ENCODE measurements at places on chromosomes 6 and 20. TPM values are rescaled to one million over a fixed set of nuclear protein-coding genes. Genes with fewer than 3 reads are reported as not detected.

Gene KCNK5
- not detected for total RNA-seq

Gene EYS
- not detected for total RNA-seq

Gene HCRTR2
- not detected for total RNA-seq

Gene SIRPB1
- total RNA-seq: 0.16 TPM

Gene PTGIS
- 0.49 TPM for total RNA-seq

Gene KIFC1
- 25.6 TPM for total RNA-seq

Gene TMEM200A
- total RNA-seq: 0.19 TPM

Gene RFX6
- not detected for total RNA-seq

Data from bladder microvascular endothelial cell (primary cell).